ENCODE measurements at places on chromosomes 6 and 20.

GRCh38 chr20:35196313-35196712, 24.4 kb downstream of the PROCR start:
- no peak for DNase-seq

DNA sequence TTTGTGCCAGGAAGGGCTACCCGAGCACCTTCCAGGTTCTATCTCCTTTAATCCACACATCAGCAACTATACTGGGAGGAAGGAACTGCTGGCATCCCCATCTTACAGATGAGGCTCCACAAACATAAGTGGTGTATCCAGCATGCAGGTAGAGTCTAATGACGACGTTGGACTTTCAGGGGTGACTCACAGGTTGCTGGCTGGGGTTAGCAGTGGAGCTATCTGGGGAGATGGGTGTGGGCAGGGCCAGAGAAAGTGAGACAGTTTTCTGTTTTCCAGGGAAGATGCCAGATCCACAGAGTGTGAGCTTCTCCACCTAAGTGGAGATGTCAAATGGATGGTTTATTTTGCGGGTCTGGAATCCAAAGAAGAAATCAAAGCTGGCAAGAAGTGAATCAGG, 31.8 kb downstream of the CDH22 start:
- DNase-seq, result no peak

DNA sequence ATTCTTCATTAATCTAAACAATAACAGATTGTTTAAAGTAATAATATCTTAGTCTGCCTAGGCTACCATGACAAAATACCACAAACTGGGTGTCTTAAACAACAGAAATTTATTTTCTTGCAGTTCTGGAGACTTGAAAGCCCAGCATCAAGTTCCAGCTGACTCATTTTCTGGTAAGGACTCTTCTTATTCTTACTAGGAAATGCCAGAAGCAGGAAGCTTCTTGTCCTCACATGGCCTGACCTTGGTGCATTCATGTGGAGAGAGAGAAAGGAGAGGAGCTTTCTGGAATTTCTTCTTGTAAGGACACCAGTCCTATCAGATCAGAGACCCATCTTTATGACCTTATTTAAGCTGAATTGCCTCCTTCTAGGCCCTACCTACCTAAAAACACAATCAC, 110.5 kb downstream of the ANKRD60 start:
- no peak for DNase-seq

- DNase-seq, result no peak
Observed at GRCh38 chr6:170225852-170226417, 64.9 kb downstream of the DLL1 start.
